ENCODE measurements at places on chromosomes 4 and X.

DNA sequence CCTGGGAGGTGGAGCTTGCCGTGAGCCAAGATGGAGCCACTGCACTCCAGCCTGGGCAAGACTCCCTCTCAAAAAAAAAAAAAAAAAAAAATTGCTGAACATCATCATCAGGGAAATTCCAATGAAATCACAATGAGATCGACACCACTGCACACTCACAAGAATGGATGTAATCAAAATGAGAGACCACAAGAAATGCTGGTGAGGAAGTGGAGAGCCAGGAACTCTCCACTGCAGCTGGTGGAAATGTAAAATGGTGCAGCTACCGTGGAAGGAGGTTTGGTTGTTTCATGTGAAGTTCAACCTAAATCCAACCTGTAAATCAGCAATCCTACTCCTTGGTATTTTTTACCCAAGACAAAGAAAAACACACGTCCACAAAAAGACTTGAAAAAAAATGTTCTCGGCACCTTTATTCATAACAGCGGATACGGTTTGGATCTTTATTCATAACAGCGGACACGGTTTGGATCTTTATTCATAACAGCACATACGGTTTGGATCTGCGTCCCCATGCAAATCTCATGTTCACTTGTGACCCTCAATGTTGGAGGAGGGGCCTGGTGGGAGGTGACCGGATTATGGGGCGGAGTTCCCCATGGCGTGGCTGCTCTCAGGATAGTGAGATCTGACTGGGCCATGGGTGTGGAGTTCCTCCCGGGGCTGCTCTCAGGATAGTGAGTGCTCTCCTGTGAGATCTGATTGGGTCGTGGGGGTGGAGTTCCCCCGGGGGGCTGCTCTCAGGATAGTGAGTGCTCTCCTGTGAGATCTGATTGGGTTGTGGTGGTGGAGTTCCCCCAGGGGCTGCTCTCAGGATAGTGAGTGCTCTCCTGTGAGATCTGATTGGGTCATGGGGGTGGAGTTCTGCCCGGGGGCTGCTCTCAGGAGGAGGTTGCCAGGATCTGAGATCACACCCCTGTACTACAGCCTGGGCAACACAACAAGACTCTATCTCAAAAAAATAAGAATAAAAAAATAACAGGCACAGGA is 7.7 kb downstream of the GAK start:
- DNase-seq = no peak

DNA sequence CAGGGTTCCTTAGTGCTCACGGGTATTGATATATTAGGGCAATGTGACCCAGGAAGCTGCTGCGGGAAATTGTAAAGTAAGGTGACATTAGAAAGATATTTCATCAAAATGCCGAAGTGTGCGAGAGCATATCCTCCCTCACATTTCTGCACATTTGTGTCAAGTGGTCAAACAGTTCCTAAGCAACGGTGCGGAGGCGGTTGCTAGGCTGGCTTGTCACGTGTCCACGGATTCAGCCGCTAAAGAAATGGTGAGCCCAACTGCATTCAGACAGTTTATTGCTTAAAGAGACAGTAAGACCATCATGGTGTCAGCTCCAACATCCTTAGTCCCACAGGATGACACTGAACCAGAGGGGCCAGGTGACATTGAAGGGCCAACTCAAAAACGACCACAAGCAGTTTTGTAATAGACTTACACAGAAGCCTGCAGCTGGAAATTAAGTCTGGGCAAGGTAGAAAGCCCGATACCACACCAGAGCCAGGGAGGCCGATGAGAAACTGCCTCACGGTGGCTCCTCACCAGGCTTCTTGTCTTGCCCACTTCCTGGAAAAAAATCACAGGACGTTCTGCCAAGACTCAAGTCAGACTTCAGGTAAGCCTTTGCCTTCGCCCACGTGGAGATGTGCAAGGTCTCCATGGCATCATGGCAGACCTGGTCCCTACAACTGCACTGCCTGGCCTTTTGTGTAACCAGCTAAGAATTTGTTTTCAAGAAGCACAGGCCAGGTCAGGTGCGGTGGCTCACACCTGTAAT is 50.4 kb downstream of the USP11 start:
- no peak for DNase-seq

DNA sequence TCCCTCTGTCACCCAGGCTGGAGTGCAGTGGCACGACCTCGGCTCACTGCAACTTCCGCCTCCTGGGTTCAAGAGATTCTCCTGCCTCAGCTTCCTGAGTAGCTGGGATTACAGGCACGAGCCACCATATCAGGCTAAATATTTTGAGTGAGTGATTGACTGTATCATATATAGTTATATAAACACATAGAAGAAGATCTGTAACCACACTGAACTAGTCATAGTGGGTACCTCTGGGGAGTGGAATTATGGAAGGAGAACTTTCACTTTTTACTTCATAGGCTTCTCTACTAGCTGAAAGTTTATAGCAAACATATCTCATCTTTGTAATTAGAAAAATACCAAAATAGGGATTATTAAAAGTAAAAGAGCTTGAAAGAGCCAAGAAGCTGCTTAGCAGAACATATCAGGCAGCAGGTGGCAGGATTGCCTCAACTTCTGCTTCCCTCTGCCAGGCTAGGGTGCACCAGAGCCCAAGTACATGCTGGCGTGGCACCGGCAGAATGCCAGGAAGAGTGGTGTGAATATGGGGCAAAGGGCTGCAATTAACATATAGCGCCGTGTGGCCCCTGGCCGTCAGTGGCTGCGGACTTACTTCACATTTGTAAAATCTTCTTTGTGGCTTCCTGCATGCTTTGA is 39.5 kb upstream of the CD40LG start:
- DNase-seq = peak; percentile 24

DNA sequence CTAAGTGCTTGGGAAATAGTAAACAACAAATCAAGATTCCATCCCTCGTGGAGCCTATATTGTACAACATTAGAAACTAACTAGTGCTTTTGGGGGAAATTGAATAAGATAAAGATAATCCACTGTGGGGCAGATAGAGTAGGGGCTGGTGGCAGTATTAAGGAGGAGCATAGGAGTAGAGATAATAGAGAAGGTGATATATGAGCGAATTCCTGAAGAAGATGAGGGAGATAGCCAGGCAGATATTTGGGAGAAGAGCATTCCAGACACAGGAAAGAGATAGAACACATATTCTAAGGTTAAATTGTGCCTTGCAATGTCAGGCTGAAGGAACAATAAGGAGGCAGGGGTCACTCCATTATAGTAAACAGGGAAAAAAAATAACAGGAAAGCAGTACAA is 218.2 kb downstream of the GRID2 start:
- DNase-seq = no peak

DNA sequence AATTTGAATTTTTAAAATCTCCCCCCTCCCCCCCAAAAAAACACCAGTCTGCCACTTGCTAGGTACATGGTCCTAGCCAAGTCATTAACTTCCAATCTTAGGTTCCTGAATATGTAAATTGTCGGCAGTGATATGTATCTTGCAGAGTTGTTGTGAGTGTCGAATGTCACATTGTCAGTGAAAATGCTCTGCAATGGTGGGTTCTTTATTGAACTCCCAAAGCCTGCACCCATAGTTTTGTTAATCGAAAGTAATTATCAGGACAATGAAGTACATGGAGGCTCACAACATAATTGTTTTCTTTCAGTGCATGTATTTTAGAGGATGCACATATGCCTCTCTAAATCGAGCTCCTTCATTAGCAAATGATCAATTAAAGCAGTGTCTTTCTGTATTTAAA is 185.6 kb upstream of the S100G start:
- DNase-seq = no peak

GRCh38 chr4:4474476-4474875 is 67.4 kb downstream of the STX18 start:
- no peak for DNase-seq

DNA sequence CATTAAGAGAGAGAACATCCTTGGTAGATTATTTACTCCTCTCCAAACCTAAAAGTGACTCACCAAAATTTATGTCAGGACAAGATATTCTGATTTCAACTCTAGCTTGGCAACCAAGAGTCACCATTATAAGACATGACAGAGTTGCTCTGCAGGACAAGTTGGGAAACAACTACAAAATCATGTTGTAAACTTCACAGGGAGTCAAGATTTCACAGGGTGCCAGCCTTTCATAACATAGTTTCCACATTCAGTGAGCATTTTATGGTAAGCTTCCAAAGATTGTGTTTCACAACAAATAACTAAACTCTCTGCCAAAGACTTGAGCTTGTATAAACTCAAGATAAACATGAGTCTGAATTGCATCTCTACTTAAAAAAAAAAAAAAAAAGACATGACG is 121.0 kb upstream of the DIAPH2 start:
- DNase-seq = no peak

DNA sequence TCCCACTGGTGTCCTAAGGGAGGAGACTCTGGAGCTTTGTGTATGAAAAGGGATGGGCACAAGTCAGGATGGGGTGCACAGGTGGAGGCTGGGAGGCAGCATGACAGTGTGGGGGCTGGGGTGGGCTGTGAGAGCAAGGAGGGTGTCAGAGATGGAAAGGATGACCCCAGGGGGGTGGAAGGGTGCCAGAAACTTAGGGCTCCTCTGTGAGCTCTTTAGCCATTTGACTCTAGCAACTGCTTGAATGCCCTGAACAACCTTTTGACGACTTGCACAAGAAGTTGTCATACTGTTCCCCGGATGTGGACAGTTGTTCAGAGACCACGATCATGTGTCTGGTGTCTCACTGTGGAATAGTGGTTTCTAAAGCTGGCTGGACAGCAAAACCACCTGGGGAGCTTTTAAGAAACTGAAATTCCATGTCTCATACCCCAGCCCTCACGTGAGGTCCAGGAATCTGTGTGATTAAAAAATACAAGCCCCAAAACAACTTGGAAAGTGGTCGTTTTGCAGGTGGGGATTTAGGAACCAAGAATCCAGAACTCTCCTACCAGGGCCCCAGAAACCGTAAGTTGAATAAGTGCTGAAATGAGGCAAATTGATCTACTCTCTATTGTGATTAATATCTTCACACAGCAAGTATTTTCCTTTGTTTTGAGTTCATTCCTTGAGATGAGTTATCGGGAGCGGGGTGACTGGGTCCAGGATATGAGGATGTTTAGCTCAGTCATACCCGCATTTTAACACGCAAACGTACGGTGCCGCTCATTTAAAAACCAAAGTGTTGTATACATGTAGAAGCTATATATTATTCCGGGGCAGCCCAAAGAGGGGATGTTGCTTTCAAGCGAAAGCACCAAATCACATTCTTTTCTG is 3.4 kb downstream of the RHOH start:
- DNase-seq = peak; percentile 41

DNA sequence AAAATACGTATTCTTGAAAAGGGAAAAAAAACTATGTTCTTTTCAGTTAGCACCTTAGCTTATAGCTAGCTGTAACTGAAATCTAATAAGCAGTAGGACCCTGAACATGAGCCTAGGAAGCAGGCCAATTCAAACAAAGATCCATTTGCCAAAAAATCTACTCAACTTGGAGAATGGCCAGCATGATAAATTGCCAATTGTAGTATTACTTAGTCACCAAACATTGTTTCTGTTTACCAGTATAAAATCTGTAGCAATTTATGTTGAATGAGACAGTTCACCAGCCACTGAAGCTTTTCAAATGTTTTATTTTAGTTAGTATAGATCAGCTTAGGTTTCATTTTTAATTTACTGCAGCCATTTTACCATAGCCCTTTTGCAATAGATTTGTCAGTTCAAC is 323.6 kb upstream of the DIPK2B start:
- DNase-seq = no peak

Data from activated T-helper 1 cell treated with anti-CD3 and anti-CD28 coated beads, Interleukin-2, amount 50 U/mL, for 16 hours (primary cell).